ENCODE measurements at places on chromosomes 3 and 15. TPM values are rescaled to one million over a fixed set of nuclear protein-coding genes. Genes with fewer than 3 reads are reported as not detected.

The TMEM212 gene
- total RNA-seq = not detected

The FILIP1L gene
- not detected for total RNA-seq

The HOMER2 gene
- 28.6 TPM for total RNA-seq

The SENP5 gene
- total RNA-seq = 57.3 TPM

The DMXL2 gene
- total RNA-seq = 9.6 TPM

The ZCWPW2 gene
- not detected for total RNA-seq

The HRH1 gene
- total RNA-seq = 16.7 TPM

The MESP2 gene
- not detected for total RNA-seq

The CLRN1 gene
- total RNA-seq = not detected

The KNL1 gene
- 27.0 TPM for total RNA-seq

The RGMA gene
- total RNA-seq = not detected

The VIPR1 gene
- not detected for total RNA-seq

The CADPS gene
- total RNA-seq = 0.18 TPM

The IGDCC3 gene
- 0.19 TPM for total RNA-seq

The ANKRD63 gene
- not detected for total RNA-seq

All from HT1080 (cell line).